ENCODE measurements at places on chromosomes 2 and 18.

GRCh38 chr2:235324324-235324723, 169.5 kb upstream of the AGAP1 start:
- H3K4me1 ChIP-seq, result no peaks in the 10 kb centered on the region
- H3K36me3 ChIP-seq, result no peaks in the 10 kb centered on the region
- H3K27me3 ChIP-seq, result peaks cover 17% of the 10 kb centered on the region
- no peak overlapping the region for H3K4me3 ChIP-seq
- H3K27ac ChIP-seq, result no peak overlapping the region
- no peak for DNase-seq

- H3K36me3 ChIP-seq, result no peaks in the 10 kb centered on the region
- no peak for DNase-seq
- no peak overlapping the region for H3K4me3 ChIP-seq
- H3K27ac ChIP-seq, result no peak overlapping the region
- no peaks in the 10 kb centered on the region for H3K27me3 ChIP-seq
Observed at GRCh38 chr2:170521299-170521698, 193.8 kb upstream of the SP5 start.

DNA sequence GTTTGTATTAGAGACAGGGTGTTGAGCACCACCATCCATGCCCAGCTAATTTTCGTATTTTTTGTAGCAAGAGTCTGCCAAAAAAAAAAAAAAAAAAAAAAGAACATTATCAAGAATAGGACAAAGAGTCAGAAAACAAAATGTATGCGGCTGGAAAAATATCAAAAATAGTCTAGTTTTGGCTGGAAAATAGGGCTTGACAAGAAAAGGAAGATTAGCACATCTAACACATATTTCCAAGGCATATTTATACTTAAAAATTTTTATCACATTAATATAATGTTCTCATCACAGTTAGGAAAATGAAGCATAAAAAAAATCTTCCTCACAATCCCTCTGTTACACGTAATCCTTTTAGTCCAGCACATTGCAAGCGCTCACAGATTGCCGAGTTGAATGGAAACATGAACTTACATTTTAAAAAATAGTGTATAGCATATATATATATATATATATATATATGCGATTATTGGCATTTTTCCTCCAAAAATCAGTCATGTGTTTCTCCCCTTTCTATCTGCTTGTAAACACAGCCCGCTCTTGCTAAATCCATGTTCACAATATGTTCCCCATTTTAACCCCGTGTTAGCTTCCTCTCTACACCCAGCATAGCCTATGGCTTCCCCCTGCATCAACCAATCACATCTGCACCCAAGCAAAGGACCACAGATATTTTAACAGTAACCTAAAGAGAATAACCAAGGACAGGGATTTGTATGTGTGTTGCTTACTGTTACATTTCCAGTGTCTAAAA, 183.0 kb downstream of the AFF3 start:
- peaks cover 6% of the 10 kb centered on the region for H3K27me3 ChIP-seq
- no peak overlapping the region for H3K27ac ChIP-seq
- H3K4me1 ChIP-seq, result peaks cover 7% of the 10 kb centered on the region
- no peak overlapping the region for H3K4me3 ChIP-seq
- H3K36me3 ChIP-seq, result no peaks in the 10 kb centered on the region
- no peak for DNase-seq

DNA sequence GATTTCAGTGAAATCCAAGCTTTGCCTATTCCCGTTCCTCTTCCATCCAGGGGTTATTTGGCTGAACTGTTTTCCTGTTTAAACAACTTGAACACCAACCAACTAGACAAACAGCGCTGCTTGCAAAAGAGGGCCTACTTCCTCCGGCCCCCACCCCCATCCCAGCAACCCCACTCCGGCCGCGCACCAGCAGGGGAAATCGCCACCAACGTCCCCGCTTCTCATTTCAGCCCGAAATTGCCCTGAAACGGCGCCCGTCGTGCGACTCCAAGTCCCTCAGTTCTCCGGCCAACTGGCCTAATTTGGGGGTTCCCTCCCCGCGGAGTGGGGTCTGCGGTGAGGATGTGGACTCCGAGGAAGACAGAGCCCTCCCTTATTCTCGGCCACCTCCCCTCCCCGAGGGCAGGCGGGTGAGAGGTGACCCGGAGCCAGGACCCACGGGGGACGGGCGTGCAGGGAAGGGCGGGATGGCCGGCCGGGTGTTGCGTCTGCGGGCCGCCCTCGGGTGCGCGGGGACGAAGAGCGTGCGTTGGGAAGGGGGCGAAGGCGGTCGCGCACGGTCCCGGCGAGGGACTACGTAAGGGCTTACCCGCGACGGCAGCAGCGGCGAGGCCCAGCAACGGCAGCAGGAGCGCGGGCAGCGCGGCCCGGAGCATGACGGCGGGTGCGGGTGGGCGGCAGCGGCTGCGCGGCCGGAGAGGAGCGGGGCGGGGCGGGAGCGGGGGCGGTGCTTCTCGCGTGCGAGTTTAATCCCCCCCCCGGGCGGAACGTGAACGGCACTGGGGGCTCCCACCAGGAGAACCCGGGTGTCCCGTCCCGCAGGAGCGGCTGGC, at the start of gene CD302:
CD302 (minus strand) TSS at position 666 of the 833 bp plus-strand sequence; CDS start at position 656, 10 bp downstream.
- H3K36me3 ChIP-seq, result no peaks in the 10 kb centered on the region
- peaks cover 26% of the 10 kb centered on the region for H3K27me3 ChIP-seq
- DNase-seq, result no peak

DNA sequence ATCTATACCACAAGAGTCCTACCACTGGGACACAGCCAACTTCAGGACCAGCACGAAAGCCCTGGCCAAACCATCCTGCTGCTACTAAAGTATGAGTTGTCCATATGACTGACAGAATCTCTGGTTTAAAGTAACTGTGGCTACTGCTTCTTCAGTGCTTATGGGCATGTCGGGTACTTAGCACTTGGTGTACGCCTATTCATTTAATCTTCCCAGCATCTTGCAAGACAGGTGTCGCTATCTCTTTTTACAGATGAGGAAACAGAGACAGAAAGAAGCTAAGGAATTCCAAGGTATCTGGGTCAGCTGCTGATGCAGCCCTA, 203.4 kb upstream of the ID2 start:
- H3K27ac ChIP-seq, result no peak overlapping the region
- H3K27me3 ChIP-seq, result peaks cover 20% of the 10 kb centered on the region
- no peak for DNase-seq
- no peak overlapping the region for H3K4me3 ChIP-seq

- peaks cover 11% of the 10 kb centered on the region for H3K4me1 ChIP-seq
- no peaks in the 10 kb centered on the region for H3K27me3 ChIP-seq
- H3K36me3 ChIP-seq, result peaks cover 14% of the 10 kb centered on the region
- no peak overlapping the region for H3K27ac ChIP-seq
Observed at GRCh38 chr2:168147830-168148794, 99.3 kb downstream of the STK39 start.

DNA sequence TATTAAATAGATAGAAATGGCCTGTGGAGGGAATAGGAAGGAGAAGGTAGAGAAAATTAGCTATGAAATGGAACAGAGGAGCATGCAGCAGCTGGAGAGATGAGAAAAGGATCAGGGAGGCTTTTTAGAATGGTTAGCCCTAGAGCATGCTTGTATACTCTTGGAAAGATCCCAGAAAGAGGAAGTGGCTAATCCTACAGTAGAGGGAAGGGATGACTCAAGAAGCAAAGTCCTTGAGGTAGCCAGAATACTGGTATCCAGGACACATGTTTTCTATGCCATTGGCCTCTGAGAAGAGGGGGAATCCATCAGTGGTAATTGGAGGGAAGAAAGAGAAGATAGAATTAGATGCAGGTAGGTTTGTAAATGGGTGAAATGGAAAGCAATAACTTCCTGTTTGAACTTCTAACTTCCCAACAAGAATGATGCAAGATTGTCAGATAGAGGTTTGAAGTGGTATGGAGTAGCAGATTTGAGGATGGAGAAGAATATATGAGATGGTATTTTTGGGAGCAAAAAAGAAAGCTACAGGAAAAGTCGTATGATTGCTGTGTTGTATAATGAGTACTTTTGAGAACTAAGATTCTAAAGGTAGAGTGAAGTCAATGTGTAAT, 17.1 kb upstream of the OSBPL6 start:
- no peaks in the 10 kb centered on the region for H3K27me3 ChIP-seq
- no peak overlapping the region for H3K4me3 ChIP-seq
- no peaks in the 10 kb centered on the region for H3K36me3 ChIP-seq
- peak; percentile 55 for DNase-seq
- peaks cover 16% of the 10 kb centered on the region for H3K4me1 ChIP-seq
